ENCODE measurements at places on chromosomes 3 and 15.
A peak's percentile ranks its signal among the peaks of the same experiment; 100 is the strongest.

GRCh38 chr15:41437448-41437847 lies 20.6 kb downstream of the RTF1 start:
- DNase-seq, result no peak

- DNase-seq, result peak; percentile 64
Measured at GRCh38 chr3:184133840-184134745, 1.1 kb upstream of the EIF2B5 start.

DNA sequence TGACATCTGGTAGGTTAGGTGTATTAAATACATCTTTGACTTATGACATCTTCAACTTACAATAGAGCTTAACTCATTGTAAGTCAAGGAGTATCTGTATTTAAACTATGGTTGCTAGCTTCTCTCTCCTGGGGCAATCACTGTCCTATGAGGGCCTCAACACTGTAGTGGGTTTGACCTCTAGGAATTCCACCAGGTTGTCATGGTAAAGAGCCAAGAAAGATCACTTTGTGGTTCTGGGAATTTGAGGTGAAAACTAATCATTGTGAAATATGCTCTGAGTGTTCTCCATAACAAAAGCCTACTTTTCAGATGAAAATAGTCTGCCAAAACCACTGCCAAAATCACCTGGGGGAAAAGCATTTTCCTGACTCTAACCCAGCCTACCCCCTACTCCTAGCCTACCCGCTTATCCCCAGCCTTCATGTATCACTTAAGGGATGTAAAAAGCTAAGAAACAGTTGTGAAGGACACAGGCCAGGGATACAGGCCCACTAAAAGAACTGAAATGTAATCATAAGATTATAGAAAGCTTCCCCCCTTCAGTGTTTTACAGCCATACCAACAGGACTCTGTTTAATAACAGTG lies 723.8 kb downstream of the MECOM start:
- peak; percentile 18 for DNase-seq

DNA sequence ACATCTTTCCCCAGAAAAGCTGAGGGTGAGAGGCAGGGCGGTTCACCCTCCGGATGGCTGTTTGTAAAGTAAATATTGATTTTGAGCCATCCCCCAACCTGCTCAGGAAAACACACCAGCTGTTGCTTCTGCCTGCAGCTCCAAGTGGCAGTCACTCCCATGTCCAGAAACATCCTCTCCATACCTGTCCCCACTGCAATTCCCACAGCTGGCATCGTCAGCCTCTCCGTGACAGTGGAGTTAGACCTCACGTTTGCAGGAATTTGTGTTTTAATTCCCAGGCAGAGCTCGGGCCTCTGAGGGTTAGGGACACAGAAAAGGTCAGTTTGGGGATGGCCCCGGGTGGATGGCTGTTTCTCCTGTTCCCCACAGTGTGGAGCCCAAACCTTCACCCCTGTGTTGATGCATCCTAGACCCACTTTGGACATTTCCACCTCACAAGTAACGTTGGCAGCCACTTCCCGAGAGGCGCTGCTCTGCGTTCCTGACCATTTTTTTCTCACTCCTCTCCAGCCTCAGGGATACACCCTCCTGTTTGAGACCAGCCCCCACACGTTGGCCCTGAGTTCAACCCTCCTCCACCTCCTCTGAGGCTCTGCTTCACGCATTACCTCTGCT lies 11.8 kb upstream of the FAM174B start:
- peak; percentile 51 for DNase-seq

DNA sequence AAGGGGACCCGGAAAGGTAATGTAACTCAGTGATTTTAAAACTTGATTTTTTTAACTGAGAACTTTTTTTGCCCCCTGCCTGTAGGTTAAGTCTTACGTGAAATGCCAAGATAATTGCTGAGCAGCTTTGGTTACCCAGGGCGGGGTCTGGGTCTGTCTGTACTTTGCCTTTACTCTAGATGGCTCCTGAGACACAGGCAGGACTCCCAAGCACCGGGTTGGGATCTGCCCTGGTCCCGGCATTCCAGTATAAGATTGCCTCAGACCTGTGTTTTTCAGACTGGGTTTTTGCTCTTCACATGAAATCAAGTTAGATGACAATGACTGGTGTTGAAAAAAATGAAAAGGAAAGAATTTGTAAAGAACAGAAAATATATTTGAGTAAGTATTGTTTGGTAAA lies 40.3 kb downstream of the WDR76 start:
- no peak for DNase-seq

DNA sequence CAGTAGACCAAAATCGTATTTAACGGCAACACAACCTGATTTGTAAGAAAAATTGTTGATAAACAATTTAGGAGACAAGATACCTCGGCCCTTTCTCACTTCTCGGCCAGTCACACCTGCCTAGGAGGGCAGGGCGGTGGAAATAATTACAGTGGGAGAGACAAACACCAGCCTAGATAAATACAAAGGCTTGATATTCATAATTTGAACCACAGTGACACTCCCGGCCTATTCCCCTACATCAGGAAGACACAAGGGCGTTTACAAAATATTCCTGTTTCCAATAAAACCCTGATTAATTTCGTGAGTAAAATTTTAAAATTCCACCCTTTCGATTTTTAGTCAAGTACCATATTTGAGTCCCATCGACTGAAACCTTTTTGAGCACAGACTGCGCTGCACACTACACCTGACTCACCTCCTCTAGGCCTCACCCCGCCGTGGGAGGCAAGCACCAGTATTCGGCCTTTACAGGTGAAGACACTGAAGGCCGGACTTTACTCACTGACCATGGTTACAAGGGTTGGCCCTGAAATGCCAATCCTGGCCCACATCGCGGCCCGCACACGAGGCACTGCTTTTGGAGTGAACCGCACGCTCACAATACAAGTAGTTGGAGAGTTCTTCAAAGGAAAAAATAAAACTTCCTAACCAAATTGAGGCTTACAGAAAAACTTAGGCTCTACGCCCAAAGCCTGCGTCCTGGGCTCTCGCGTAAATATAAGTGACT lies 794 bp downstream of the ARPP19 start:
- peak; percentile 30 for DNase-seq

DNA sequence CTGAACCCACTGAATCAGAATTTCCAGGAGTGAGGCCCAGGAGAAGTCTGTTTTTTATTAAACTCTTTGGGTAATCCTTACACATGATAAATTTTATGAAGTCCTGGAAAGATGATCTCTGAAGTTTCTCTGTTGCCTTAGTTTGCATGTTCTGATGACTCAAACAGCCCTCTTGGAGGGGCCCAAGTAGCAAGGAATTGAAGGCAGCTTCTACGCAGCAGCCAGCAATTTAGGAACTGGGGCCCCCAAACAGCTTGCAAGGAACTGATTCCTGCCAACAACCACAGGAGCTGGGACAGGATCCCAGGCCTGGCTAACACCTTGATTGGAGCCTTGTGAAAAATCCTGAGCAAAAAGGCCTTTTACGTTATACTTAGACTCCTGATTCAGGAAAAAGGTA lies 5.4 kb upstream of the ACP3 start:
- no peak for DNase-seq

DNA sequence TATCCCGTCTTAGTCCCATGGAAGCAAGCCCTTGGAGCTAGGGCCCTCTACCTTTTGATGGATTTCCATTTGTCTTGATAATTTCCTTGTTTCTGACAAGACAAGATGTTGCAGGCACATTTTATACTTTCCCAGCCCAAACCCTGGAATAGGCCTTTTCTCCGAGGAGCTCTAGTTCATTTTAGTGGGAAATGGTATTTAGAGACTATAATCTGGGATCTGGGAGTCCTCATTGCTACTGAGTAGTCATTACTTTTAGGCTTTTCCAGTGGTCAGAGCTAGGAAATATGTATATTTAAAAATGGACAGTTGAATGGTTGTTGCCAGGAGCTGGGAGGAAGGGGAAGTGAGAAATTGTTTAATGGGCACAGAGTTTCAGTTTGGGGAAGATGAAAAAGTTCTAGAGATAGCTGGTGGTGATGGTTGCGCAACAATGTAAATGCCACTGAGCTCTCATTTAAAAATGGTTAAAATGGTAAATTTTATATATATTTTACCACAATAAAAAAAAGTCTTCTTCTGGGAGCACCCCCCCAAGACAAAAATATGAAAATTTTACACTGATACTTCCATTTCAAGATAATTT lies 31.6 kb downstream of the MLH1 start:
- DNase-seq, result no peak

DNA sequence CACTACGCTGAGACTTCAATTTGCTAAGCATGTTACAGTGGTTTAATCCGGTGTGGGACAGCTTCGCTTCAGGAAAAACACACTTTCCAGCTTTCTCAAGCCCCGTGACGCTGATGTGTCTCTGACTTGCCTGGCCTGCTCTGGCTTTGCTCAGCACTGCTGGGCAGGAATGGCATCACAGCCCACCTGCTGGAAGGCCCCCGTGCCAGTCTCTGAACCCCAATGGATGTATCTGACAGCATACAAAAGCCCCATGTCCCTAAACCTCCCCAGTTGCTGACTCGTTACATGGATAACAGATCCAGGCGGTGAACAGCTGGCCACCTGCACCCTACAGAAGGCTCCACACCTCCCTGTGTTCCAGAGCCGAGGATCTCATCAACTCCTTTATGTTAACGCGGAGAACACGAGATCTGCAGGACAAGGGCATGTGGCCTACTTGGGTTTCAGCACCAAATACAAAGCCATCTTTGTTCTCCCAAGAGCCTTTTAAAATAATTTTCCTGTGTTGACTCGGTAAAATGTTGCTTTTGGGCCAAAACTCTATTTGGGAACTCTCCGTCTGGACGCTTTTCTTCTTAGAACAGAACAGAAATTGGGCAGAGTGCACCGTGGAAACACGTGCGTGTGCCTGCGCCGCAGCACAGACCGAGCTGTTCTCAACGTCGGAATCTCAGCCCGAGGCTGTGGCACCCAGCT lies 61.4 kb downstream of the ATP10A start:
- DNase-seq, result no peak

Data from H7 (cell line).